Skeletal muscle cell (primary cell): ENCODE measurements at places on chromosomes 5 and 9.

DNA sequence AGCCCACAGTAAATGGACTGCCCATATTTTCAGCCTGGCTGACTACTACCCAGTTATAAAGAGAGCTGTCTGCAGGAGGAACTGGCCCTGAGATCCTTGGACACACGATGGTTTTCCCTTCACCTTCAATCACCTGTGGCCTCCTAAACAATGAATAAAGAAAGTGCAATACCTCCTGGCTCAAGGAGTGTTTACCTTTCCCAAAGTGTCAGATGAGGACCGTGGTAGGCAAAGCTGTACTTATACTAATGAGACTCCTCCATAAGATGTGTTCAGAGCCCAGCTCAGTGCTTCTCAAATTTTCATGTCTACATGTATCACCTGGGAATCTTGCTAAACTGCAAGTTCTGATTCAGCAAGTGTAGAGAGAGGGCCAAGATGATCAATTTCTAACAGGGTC, 284.5 kb upstream of the VLDLR start:
- DNase-seq: no peak

GRCh38 chr5:50727149-50727496, 60.7 kb downstream of the PARP8 start:
- DNase-seq: no peak

GRCh38 chr5:87119588-87119987, 148.1 kb upstream of the RASA1 start:
- DNase-seq: no peak

- no peak for DNase-seq
Measured at GRCh38 chr5:75054134-75054930, 2.0 kb upstream of the GCNT4 start.

DNA sequence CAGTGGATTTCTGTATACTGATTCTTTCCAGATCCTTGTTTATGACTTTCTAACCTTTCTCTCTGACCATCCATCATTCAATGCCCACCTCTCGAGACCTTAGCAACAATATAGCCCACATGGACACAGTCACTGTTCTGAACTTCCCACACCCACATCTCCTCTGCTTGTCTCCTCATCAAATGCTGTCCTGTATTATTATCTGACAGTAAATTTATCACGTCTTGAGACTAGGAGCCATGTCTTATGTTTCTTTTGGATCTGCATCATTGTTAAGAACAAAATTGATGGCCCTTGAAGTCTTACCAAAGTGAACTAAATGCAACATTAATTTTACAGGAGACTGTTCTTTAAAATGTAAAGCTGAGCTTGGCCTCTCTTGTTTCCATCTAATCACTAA, 495.4 kb upstream of the KLF4 start:
- DNase-seq: no peak

- peak; percentile 70 for DNase-seq
Measured at GRCh38 chr5:33997331-33997983, 10.4 kb downstream of the AMACR start.

- DNase-seq: no peak
Measured at GRCh38 chr9:80883426-80883825, 805.9 kb downstream of the TLE1 start.

DNA sequence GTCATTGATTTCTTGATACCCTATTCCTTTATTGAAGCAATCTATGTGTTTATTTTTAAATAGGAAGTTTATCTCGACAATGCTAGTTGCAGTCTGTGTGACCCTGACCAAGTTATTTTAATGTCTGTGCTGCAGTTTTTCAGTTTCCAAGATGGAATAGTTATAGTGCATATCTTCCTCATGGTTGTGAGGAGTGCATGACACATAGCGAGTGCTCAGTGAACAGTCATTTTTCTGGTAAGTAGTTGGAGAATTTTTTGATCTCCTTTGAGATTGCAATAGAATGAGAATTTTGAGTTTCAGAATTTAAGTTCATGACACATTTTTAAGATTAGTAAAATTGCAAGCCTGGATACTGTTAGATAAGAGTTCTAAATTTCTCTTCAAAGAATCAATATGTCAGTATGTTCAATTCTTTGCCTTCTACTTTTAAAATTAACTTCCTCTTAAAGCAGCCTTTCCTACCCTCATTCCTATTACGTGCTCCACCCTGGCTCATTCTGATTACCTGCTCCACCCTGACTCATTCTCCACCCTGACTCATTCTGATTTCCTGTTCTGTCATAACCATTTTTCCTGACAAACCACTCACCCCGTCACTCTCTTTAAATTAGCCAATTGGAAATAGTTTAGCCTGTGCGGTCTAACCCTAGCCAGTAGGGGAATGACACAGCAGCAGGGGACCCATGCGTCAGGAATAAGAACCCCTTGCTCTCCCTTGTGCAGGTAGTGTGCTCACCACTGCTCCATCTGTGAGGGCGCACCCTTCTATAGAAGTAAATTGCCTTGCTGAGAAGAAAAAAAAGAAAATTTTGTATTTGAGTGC, 30.7 kb downstream of the SPIN1 start:
- DNase-seq: no peak

DNA sequence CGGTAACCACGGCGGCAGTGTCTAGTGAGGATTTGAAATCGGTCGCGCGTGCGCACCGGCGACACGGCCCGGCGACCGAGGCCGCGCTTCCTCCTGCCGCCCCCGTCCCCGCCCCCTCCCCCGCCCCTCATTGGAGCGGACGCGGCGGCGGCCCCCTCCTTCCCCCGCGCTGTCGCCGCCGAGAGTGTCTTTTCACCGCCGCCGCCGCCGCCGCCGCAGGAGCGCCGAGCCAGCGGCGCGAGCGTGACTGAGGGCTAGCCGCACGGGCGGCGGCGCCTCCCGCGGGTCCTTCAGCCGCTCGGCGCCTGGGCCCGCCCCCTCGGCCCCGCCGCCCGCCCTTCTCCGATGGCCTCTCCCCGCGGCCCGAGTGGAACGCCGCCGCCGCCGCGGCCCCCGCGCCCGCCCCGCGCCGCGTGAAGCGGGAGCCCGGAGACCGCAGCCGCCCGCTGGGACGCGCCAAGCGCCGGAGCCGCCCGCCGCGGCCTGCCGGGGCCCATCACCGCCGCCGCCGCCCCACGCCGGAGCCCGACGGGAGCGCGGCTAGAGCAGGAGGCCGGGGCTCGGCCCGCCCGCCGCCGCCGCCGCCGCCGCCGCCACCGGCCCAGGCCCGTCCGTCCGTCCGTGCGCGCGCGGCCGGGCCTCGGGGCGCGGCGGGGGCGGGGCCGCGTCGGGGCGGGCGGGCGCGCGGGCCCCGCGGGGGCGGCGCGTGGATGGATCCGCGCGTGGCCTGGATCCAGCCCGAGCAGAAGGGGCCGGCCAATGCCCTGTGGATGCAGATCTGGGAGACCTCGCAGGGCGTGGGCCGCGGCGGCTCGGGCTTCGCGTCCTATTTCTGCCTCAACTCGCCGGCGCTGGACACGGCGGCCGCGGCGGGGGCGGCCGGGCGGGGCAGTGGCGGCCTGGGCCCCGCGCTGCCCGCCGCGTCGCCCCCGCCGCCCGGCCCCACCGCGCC, at the start of gene TENT4A:
TSS of gene TENT4A (plus strand) at position 159 of the 952 bp plus-strand sequence. CDS start at position 711, 552 bp downstream.
- DNase-seq: no peak

DNA sequence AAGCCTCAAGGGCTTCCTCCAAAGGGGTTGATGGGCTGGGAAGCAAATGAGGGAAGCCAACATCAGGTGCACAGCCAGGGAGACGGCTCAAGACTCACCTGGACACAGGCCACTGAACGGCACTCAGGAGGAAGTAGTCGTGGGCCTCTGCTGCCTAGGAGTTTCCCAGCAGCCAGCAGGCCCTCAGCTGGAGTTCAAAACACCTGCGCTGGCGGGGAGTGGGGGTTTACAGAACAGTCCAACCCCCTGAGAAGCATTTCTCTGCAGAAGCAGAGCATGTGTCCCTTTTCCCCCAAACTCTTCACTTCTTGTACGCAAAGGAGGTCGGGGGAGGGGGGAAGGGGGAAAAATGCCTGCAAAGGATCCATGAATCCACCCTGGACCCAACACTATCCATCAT, 2.3 kb downstream of the WHRN start:
- no peak for DNase-seq

DNA sequence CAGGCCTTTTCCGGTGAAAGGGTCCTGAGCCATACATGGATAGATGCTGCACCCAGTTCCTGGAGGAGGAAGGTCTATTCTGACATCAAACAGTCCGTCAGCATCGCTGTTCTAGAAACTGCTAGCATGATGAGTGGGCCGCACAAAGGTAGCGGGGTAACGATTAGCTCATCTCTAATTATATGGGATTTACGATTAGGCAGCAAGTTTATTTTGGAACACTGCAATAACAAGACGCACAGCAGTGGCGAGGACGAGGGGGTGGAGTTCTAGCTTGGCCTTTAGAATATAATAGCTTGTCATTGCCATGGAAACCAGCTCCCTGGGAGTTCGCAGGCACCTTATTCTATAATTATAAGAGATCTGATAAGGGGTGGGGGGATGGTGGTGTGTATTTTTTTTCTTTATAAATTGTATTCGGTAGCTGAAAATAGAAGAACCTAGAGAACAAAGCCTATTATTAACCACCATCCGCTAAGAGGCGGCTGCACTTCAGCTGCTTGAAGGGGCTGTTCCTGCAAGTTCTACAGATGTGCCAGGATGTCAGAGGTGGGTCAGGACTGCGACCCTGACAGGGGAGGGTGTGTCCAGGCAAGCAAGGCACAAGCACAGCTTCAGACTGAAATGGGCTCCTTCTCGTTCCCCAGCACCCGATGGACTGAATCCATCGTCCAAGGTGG, 311.0 kb downstream of the AGTPBP1 start:
- DNase-seq: no peak

GRCh38 chr9:137149942-137150616, 11.1 kb downstream of the GRIN1 start:
- no peak for DNase-seq

- DNase-seq: no peak
Measured at GRCh38 chr5:158852622-158853021, 247.1 kb downstream of the EBF1 start.

DNA sequence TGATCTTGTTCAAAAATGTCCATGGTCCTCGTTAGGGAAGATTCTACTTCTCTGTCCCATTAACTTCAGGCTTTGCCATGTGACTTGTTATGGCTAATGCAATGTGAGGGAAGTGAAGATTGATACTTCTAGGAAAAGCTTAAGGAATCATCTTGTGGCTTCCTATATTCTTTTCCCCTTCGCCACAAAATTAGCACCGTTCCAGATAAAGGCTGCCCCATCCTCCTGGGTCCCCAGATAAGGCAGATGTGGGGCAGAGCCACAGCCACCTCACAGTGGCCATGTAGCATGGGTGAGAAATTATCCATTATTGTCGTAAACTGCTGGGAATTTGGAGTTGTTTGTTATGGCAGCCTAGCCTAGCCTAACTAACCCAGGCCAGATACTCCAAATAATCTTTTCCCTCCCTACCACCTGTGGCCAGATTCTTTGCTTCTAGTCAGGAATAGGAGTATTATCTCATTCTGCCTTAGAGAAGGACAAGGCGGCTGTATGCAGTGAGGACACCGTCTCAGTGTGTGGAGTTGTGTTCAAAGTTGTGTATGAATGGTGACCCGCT, 31.9 kb upstream of the BOD1 start:
- no peak for DNase-seq

GRCh38 chr9:110571801-110572483, 7.6 kb downstream of the SVEP1 start:
- no peak for DNase-seq

GRCh38 chr5:56447232-56447631, 214.1 kb upstream of the ANKRD55 start:
- no peak for DNase-seq

- DNase-seq: no peak
Measured at GRCh38 chr5:62281411-62281810, 24.6 kb upstream of the KIF2A start.

GRCh38 chr5:137032929-137033328, 466.2 kb downstream of the SPOCK1 start:
- DNase-seq: no peak
